Central memory CD8-positive, alpha-beta T cell (primary cell): ENCODE measurements at places on chromosomes 16 and 17.

DNA sequence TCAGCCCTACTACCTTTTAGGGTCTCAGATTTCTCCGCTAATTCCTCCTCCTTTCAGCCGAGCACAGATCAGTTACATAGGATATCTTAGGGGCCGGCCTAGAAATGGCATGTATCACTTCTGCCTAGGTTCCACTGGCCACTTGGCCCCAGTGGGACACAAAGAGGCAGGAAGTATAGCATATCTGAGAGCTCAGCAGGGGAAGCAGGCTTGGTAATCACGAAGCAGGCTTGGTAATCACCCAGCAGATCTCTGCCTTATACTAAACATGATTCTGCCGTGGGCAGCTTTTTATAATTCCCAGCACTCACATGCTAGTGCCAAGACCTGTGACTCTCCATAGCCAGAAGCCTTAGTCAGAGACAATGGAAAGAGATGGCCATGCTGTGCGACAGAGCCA is 59.6 kb upstream of the CACNG5 start:
- H3K36me3 ChIP-seq = peaks cover 6% of the 10 kb centered on the region
- H3K4me3 ChIP-seq = no peak overlapping the region
- no peaks in the 10 kb centered on the region for H3K27me3 ChIP-seq
- no peak for DNase-seq

DNA sequence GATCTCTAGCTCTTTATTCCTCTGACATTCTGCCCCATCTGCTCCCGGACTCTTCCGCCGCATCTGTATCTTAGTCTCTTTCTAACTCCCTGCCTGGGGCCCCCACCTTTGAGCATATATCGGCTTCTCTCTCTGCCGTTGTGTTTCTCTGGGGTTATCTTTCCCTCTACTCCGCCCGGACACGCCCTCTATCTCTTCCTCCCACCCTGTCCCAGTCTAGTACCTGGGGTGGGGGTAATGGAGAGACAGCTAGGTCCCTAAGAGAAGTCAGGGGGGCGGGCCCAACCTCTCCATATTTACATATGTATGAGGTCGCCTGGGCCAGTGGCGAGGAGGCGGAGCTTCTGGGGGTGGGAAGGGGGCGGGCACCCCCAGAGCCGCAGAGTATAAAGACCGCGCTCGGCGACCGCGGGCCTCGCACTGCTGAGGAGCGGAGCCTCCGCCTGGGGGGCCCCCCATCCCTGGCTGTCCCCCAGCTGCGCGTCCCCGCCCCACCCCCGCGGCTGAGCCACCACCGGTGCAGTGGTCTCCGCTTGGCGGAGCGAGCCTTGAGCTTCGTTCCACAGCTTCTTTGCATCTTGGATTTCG is at the start of gene ATP1B2:
Gene ATP1B2, plus strand, starts transcription at position 418 of the 588 bp plus-strand sequence. CDS start 593 bp downstream, outside the sequence.
- peaks cover 6% of the 10 kb centered on the region for H3K36me3 ChIP-seq
- DNase-seq = peak; percentile 41
- peaks cover 18% of the 10 kb centered on the region for H3K4me1 ChIP-seq
- peaks cover 78% of the 10 kb centered on the region for H3K27me3 ChIP-seq
- H3K4me3 ChIP-seq = peak within 1 kb of the TSS; percentile 69

- no peak for DNase-seq
- H3K36me3 ChIP-seq = peaks cover 2% of the 10 kb centered on the region
Observed at GRCh38 chr16:65618333-65618732, 496.5 kb upstream of the CDH11 start.

DNA sequence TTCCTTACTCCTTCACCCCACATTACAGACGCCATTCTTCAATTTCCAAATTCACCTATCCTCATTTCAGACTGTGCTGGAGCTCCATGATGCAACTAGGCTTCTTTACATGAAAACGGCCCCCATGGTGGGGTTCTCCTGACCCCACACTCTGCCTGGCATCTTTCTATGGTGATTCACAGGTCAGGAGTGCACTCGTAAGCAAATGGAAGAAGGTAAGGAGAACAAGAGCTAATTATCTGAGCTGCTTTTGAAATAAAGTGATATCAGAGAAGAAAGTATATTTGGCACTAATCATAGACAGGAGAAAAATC is 27.5 kb upstream of the SUPT4H1 start:
- no peaks in the 10 kb centered on the region for H3K27me3 ChIP-seq
- H3K27ac ChIP-seq = peak overlapping the region; percentile 11
- H3K36me3 ChIP-seq = peaks cover 10% of the 10 kb centered on the region

- H3K4me1 ChIP-seq = peaks cover 62% of the 10 kb centered on the region
- no peak for DNase-seq
- H3K36me3 ChIP-seq = peaks cover 12% of the 10 kb centered on the region
- H3K27me3 ChIP-seq = no peaks in the 10 kb centered on the region
Observed at GRCh38 chr17:17055286-17056155, 13.3 kb downstream of the MPRIP start.

DNA sequence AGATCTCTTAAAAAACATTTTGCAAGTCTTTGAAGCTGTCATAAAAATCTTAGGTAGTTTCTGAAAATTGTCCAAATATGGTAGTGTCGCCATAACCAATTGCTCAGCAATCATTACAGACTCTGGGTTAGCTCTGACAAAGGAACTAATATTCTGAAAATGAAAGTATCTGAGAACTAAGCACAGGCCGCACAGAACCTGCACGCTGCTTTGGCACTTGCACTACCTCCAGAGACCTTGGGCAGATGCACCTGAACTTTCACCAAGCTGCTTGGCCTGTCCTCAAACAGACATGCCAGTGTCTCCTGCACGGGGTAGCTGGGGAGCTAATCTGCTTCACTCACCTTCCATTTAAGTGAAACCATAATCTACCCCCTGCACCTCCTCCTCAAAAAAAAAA is 317.0 kb downstream of the MAF start:
- H3K4me1 ChIP-seq = peaks cover 63% of the 10 kb centered on the region
- peak overlapping the region; percentile 17 for H3K4me3 ChIP-seq
- DNase-seq = no peak
- peaks cover 6% of the 10 kb centered on the region for H3K36me3 ChIP-seq
- peak overlapping the region; percentile 89 for H3K27ac ChIP-seq

DNA sequence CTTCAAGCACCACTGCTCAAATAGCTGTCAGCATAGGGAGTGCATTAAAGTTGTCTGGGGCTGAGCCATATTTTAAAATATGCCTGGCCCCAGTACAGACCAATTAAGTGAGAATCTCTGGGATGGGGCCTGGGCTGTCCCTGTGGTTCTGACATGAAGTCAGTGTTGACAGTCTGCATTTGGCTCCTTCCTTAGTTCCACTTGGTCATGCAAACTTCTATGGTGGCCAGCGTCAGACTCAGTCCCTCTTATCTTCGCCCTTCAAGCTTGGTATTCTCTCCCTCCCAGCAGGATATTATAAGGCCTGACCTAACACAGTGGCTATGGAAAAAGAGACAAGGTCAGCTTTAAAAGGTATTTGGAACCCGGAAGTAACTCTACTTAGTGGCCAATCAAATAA is 177.2 kb downstream of the PMP22 start:
- DNase-seq = no peak
- H3K27ac ChIP-seq = no peak overlapping the region
- no peaks in the 10 kb centered on the region for H3K36me3 ChIP-seq
- H3K27me3 ChIP-seq = peaks cover 73% of the 10 kb centered on the region
- no peak overlapping the region for H3K4me3 ChIP-seq
- H3K4me1 ChIP-seq = no peaks in the 10 kb centered on the region

DNA sequence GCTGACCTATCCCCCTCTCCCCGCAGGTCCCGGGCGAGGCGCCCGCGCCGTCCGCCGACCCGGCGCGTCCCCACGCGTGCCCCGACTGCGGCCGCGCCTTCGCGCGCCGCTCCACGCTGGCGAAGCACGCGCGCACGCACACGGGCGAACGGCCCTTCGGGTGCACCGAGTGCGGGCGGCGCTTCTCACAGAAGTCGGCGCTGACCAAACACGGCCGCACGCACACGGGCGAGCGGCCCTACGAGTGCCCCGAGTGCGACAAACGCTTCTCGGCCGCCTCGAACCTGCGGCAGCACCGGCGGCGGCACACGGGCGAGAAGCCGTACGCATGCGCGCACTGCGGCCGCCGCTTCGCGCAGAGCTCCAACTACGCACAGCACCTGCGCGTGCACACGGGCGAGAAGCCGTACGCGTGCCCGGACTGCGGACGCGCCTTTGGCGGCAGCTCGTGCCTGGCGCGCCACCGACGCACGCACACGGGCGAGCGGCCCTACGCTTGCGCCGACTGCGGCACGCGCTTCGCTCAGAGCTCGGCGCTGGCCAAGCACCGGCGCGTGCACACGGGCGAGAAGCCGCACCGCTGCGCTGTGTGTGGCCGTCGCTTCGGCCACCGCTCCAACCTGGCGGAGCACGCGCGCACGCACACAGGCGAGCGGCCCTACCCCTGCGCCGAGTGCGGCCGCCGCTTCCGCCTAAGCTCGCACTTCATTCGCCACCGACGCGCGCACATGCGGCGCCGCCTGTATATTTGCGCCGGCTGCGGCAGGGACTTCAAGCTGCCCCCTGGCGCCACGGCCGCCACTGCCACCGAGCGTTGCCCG is 10.3 kb downstream of the ZNF771 start:
- DNase-seq = peak; percentile 72
- no peak overlapping the region for H3K27ac ChIP-seq
- peaks cover 9% of the 10 kb centered on the region for H3K36me3 ChIP-seq
- H3K4me3 ChIP-seq = peak overlapping the region; percentile 72
- peaks cover 26% of the 10 kb centered on the region for H3K4me1 ChIP-seq

DNA sequence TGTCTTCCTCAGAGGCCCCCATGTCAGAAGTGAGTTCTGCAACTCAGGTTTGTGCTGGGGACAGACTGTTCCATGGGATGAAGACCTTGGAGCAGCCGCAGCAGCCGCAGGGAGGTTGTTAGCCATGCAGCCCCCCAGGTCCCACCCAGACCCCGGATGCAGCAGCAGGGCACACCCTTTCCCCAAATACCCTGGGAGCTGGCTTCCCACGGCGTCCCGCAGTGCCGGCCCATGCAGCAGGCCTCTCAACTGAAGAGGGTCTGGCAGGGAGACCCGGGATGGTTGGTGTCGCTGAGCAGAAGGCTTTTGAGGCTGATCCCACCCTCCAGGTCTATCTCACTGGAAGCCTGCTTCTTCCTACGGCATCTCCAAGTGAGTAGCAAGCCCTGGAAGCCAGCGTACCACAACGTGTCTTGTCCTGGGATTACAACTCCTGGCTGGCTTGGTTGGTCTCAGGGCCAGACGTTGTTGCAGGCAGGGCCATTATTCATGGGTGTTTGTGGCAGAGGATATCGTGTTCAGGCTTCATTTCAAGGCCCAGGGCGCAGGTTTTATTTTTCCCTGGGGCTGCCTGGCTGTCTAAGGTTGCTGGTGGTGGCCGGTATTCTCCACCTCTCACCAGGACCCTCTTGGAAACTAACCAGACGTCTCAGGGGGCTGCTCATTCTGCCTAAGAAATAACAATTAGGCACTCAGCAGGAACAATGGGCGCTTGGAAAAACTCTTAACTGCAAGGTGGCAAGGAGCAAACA is 223.2 kb downstream of the C16orf95 start:
- DNase-seq = no peak
- no peak overlapping the region for H3K4me3 ChIP-seq
- peaks cover 21% of the 10 kb centered on the region for H3K27me3 ChIP-seq

DNA sequence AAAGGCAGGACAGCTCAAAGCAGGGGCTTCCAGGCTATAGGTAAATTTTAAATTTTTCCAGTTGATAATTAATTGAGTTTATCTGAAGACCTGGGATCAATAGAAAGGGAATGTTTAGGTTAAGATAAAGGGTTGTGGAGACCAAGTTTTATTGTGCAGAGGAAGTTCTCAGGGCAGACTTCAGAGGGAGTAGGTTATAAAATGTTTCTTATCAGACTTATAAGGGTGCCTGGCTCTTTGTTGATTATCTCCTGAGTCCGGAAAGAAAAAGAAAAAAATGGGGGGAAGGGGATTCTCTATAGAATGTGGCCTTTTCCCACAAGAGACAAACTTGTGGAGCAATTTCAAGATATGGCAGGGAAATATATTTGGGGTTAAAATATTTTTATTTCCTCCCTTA is 15.9 kb downstream of the SLC46A1 start:
- no peak overlapping the region for H3K4me3 ChIP-seq
- peaks cover 12% of the 10 kb centered on the region for H3K4me1 ChIP-seq
- no peak overlapping the region for H3K27ac ChIP-seq
- H3K27me3 ChIP-seq = no peaks in the 10 kb centered on the region
- no peak for DNase-seq

GRCh38 chr16:1788095-1788707 is 5.3 kb downstream of the IGFALS start:
- H3K27me3 ChIP-seq = no peaks in the 10 kb centered on the region
- H3K36me3 ChIP-seq = peaks cover 7% of the 10 kb centered on the region
- H3K4me3 ChIP-seq = no peak overlapping the region
- peaks cover 16% of the 10 kb centered on the region for H3K4me1 ChIP-seq
- no peak for DNase-seq

- H3K27me3 ChIP-seq = no peaks in the 10 kb centered on the region
- peaks cover 1% of the 10 kb centered on the region for H3K36me3 ChIP-seq
- H3K4me1 ChIP-seq = peaks cover 44% of the 10 kb centered on the region
Observed at GRCh38 chr16:78742501-78743283, 643.2 kb downstream of the WWOX start.

DNA sequence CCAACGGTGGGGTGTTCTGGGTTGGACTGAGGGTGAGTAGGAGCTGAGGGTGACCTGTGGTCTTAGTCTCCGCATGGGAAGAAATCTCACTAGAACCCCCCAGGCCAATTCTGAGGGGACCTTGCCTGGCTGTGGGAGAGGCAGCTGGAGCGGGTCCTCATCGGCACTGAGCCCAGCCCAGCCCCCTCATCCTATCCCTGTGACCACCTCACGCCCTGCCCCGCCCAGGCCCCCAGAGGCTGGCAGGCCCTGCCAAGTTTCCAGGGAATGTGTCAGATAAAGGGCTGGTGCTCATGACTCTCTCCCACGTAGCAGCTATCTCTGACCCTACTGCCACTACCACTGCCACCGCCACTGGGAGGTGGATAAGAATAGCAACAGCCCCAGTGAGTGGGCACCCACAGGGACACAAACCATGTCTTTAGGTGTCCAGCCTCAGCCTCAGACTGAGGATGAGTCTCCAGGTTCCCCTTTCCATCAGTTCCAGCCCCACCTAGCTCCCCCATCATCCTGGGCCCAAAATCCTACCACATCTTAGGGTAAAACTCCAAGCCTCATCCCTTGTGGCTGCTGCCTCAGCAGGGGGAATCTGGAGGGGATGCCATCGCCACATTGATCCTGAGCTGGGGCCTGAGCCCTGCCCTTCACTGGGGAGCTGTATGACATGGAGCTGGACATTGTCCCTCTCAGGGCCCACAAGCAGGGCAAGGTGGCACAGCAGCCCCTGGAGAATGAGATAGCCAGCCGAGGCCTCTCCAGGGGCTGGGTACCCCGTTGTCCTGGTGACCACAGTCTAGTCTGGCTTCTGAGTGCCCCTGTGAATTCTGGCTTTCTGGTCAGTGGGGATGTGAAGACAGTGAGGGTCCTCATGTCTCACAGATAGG is 14.9 kb downstream of the CDH16 start:
- no peaks in the 10 kb centered on the region for H3K36me3 ChIP-seq
- H3K4me3 ChIP-seq = no peak overlapping the region
- no peaks in the 10 kb centered on the region for H3K27me3 ChIP-seq
- DNase-seq = no peak
- H3K27ac ChIP-seq = no peak overlapping the region

DNA sequence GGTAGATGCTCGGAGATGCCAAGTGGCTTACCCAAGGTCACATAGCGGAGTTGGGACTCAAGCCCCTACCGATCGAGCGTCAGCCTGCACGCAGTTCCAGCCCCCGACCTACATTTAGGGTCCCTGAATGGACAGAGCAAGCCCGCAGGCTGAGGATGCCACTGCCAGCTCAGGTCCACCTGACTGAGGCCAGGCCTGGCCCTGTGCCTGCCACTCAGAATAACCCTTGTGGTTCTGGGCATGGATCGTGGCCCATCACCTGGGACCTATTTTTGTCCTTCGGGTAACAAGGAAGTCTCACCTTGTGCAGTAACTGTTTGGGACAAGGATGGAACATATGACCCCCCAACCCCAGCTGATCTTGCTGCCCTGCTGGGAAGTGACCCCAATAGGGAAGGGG is 17.1 kb downstream of the CDH16 start:
- H3K27ac ChIP-seq = no peak overlapping the region
- DNase-seq = no peak
- no peaks in the 10 kb centered on the region for H3K27me3 ChIP-seq
